ENCODE measurements at places on chromosomes 12 and 14. TPM values are rescaled to one million over a fixed set of nuclear protein-coding genes. Genes with fewer than 3 reads are reported as not detected.

Gene FAM186B
- 0.27 TPM for total RNA-seq

GRCh38 chr14:65238456-65238855 lies 136.1 kb upstream of the MAX start:
- DNase-seq: no peak

GRCh38 chr12:64494998-64495729 lies 43.2 kb downstream of the TBK1 start:
- DNase-seq: no peak

DNA sequence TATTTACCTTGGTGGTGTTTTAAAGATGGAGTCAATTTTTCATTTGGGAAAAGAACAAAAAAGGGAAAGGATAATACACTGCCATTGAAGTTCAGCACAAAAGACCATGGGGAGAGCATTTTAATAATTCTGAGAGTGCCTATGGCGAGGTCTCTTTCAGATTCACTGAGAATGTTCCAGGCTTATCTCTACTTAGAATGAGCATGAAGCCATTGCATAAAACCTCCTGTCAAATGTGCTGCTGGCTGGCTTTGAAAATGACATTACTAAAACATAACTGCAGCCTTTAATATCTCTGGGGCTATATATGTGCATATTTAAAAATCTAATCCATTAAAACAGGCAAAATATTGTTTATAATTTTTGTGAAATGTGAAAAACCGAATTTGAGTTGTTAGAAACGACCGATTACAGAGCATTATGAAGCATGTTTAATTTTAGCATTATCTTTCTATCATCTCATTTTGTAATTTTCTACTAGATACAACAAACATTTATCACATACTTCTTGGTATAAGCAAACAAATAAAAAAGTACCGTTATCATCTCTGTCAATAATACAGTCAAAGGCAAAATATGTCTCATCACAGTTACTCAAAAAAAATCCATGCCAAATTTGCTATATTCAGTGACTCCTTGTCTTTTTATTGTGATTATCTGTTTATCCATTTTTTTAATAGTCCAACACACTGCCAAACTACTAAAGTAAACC lies 45.7 kb upstream of the YARS2 start:
- no peak for DNase-seq

Gene KCNH3
- total RNA-seq: 0.10 TPM

DNA sequence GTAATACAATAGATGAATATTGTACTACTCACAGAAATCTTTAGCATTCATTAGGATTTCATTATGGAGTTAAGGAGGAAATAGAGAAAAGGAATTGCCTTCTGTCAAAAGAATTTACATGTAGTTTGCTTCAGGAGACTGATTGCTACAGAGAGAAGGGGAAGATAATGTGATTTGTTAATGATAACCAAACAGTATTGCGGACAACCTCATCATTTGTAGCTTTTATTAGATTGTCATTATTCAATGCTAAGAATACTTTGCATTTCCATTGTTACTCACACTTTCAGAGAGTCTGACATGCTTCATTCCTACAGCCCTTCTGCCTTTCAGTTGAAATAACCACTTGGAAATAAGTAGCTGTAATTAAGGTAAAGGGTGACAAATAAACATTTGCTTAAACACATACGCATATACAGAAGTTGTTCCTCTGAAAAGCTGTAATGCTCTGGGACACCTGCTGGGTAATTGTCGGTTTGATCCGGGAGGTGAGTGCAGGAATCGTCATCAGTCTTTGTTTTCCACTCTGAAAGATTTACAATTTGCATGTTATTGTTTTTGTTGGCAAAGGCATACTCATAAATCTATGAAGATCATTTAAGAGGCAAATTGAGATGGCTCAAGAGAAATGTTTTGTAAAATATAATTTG lies 600.2 kb downstream of the TRHDE start:
- DNase-seq: no peak

DNA sequence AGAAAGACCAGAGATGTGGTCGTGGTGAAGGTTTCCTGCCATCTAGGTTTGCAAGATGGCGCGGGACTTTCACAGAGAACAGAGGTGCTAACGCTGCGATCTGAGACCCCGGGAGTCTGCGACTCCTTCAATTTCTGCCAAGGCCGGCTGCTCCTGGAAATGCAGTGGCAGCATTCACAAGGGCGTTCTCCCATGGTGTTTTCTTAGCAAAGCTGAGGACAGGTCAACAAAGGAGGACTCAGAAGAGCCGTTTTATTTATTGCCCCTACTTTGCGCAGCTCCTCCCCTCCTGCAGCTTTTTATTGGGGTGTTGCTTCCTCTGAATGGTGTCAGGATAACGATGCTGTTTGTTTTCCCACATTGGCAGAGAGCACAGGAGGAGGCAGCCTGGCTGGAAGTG lies 86.3 kb downstream of the TMEM132C start:
- DNase-seq: no peak

GRCh38 chr14:51356381-51356780 lies 116.3 kb downstream of the TMX1 start:
- no peak for DNase-seq

- DNase-seq: no peak
These were observed 127.0 kb downstream of the TSPAN9 start for GRCh38 chr12:3204143-3204542.

Gene MTRFR
- total RNA-seq: 14.4 TPM

GRCh38 chr12:12466157-12466556 lies 96.5 kb downstream of the DUSP16 start:
- DNase-seq: no peak

Gene DCP1B
- 12.7 TPM for total RNA-seq
